ENCODE measurements at places on chromosomes 16 and 17. TPM values are rescaled to one million over a fixed set of nuclear protein-coding genes. Genes with fewer than 3 reads are reported as not detected.

Gene ANKS4B
- total RNA-seq: not detected

DNA sequence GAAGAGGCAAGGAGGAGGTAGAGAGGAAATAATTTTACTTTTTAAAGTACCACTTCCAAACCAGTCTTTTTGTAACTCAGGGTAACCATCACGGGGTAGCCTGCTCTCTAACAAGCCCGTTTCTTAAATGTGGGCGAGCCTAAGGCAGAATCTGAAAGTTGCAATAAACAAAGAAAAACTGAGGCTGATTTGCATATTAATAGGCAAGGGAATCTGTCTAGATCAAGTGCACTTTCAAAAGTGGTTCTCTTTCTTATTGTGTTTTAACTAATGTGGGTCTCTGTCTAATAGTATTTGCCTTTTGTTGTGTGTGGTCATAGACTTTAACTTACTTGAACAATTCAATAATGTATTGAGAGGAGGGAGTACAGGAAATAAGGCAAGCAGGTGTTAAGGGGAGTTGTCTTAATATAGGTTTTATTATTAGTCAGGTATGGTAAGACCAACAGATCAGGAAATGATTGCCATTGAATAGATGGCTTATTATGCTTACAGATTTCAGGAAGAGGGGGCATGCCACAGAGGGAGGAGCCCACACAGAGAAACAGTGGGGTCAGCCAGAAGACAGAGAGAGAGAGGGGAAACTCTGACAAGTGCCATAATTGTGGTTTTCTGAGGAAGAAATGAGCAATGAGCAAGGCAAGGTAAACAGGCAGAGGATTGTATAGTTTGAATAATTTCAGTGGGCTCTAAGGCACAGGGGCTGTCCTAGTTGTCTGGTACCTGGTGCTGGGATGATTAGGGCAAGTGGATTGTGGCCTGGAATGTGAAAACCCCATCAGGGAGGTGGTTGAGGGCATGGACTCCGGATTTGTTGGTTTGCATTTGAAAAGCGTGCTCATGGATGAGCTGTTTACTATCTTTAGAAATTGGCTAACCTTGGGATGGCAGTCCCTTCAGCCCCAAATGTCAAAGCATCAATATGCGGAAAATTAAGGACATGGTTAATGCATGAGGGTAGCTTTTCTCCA, 237.2 kb downstream of the TOX3 start:
- DNase-seq: no peak
- H3K4me3 ChIP-seq: no peak overlapping the region
- H3K27me3 ChIP-seq: no peaks in the 10 kb centered on the region

- no peaks in the 10 kb centered on the region for H3K27me3 ChIP-seq
- no peaks in the 10 kb centered on the region for H3K4me1 ChIP-seq
- H3K27ac ChIP-seq: no peak overlapping the region
- no peak for DNase-seq
Measured at GRCh38 chr17:57315061-57316015, 59.0 kb downstream of the MSI2 start.

Gene ATP2A3
- 109 TPM for total RNA-seq

Gene EFNB3
- total RNA-seq: not detected

DNA sequence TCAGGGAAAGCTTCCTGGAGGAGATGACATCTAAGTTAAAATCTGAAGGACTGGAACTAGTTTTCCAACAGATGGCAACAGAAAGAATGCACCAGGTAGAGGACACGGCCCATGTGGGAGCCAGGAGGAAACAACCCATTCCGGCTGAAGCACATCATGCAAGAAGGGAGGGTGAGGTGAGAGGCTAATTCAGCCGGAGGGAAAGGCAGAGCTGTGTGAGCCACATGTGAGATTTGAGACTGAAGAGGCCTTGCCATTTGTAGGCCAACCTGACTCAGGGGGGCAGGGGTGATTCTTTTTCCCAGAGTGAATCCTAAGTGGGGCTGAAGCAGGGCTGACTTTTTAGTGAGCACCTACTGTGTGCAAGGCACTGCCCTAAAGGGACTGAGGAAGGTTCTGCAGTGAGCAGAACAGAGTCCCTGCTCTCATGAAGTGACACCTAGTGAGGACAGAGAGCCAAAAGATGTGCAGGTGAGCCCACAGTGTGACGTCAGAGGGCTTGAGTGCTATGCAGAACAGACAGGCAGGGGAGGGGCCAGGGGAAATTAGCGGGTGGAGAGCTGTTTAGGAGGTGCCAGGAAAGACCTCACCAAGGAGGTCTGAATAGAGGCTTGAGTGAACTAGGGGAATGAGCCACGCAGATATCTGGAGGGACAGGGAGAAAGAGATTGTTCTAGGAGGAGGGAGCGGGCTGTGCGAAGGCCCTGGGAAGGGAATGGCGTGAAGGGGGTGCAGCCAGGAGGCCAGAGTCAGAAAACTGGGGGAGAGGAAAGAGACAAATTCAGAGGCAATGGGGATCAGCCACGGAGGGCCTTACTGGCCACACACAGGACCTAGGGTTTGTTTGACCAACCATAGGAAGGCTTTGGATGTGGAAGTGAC, 19.8 kb upstream of the IL21R start:
- peaks cover 65% of the 10 kb centered on the region for H3K4me1 ChIP-seq
- H3K36me3 ChIP-seq: peaks cover 19% of the 10 kb centered on the region
- H3K27me3 ChIP-seq: peaks cover 4% of the 10 kb centered on the region
- H3K4me3 ChIP-seq: no peak overlapping the region
- H3K27ac ChIP-seq: no peak overlapping the region

Gene PRAC2
- total RNA-seq: not detected

GRCh38 chr17:66900126-66901010, 64.1 kb upstream of the CACNG4 start:
- H3K36me3 ChIP-seq: no peaks in the 10 kb centered on the region
- H3K4me1 ChIP-seq: no peaks in the 10 kb centered on the region
- no peak overlapping the region for H3K27ac ChIP-seq
- no peak for DNase-seq
- H3K4me3 ChIP-seq: no peak overlapping the region

DNA sequence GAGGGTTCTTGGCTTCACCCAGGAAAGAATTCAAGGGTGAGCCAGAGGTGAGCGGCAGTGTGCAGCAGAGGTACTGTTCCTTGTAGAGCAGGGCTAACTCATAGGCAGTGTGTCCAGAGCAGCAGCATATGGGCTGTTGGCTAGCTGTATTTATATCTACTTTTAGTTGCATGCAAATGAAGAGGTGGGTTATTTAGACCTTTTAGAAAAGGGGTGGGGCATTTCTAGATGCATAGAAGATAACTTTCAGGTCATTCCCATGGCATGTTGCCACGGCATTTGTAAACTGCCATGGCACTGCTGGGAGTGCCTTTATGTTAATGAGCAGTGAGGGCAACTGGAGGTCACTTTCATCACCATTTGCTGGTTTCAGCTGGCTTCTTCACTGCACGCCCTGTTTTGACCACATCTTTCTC, 141.0 kb downstream of the STX8 start:
- no peaks in the 10 kb centered on the region for H3K27me3 ChIP-seq
- no peak overlapping the region for H3K4me3 ChIP-seq
- H3K36me3 ChIP-seq: no peaks in the 10 kb centered on the region
- H3K4me1 ChIP-seq: peaks cover 15% of the 10 kb centered on the region

- H3K4me3 ChIP-seq: no peak overlapping the region
- no peaks in the 10 kb centered on the region for H3K4me1 ChIP-seq
- DNase-seq: no peak
- H3K36me3 ChIP-seq: no peaks in the 10 kb centered on the region
- peaks cover 5% of the 10 kb centered on the region for H3K27me3 ChIP-seq
Measured at GRCh38 chr17:15213381-15214087, 51.6 kb downstream of the PMP22 start.

Gene NUPR1
- not detected for total RNA-seq

- peaks cover 99% of the 10 kb centered on the region for H3K27me3 ChIP-seq
- peaks cover under 1% of the 10 kb centered on the region for H3K36me3 ChIP-seq
- peaks cover 34% of the 10 kb centered on the region for H3K4me1 ChIP-seq
- DNase-seq: no peak
- no peak overlapping the region for H3K4me3 ChIP-seq
Measured at GRCh38 chr17:48731355-48731754, 2.8 kb upstream of the HOXB13 start.

- no peak overlapping the region for H3K27ac ChIP-seq
- H3K4me3 ChIP-seq: no peak overlapping the region
- H3K36me3 ChIP-seq: no peaks in the 10 kb centered on the region
Measured at GRCh38 chr16:19909750-19910322, 25.2 kb upstream of the GPRC5B start.

DNA sequence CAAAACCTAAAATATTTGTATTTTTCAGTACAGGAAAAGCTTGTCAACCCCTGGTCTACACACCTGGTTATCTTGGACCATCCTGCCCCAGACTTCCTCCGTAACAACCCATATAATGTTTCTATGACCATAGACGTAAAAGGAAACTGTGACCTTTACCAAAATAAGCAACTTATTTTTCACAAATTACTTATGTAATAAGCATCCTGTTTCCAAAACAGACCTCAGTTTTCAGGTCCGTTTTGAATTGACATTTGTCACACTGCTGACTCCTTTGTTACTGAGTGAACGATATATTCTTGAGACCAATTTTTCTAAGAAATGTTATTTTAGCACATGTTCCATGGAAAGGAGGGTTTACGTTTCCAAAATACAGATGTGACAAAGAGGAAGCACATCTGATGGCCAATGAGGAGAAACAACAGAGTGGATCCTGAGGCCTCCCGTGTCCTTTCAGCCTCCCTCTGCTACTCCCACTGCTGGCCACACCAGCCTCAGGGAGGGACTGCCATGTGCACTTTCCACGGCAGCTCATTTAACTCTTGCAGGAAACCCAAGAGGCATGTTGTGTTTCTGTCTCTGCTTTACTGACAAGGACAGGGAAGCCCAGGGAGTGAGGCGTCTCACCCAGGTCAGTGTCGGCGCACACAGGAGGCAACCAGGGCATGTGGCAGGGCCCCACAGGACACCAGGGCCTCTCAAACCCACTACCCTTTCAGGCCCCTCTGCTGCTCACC, 20.1 kb upstream of the ALDH3A1 start:
- no peaks in the 10 kb centered on the region for H3K27me3 ChIP-seq
- DNase-seq: peak; percentile 16
- H3K4me3 ChIP-seq: peak overlapping the region; percentile 27
- peaks cover 57% of the 10 kb centered on the region for H3K4me1 ChIP-seq
- peak overlapping the region; percentile 82 for H3K27ac ChIP-seq
- H3K36me3 ChIP-seq: no peaks in the 10 kb centered on the region

DNA sequence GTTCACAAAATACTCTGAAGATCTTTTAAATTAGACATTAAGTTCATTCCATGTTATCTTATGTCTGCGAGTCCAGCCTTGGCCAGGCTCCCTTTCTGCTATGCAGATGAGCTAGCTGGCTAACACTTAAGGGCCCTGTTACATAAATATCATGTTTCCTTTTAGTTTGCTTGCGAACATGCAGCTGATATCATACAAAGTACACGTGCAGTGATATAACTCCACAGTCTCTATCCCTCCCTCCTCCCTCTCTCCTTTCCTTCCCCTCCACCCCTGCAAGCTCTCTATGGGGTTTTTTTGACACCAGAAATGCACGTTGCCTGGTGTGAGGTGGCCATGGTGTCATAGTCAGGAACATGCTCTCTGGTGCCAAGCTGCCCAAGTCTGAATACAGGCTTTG, 46.1 kb downstream of the ARHGAP17 start:
- no peak for DNase-seq
- no peak overlapping the region for H3K27ac ChIP-seq
- H3K36me3 ChIP-seq: peaks cover 4% of the 10 kb centered on the region
- no peak overlapping the region for H3K4me3 ChIP-seq

All from activated T-cell treated with anti-CD3 and anti-CD28 coated beads, Interleukin-2, amount 50 U/mL, for 72 hours (primary cell).